ENCODE measurements at places on chromosomes 5 and 9.

DNA sequence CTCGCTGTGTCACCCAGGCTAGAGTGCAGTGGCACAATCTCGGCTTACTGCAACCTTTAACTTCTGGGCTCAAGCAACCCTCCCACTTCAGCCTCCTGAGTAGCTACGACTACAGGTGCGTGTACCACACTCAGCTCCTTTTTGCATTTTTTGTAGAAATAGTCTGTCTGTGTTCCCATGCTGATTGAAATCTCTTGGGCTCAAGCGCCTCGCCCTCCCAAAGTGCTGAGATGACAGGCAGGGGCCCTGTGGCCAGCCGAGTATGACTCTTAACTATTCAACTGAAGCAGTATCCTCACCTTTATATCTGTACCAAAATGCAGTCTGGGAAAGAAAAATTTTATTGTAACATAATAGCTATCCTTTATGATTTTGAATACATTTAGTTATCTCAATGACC lies 12.2 kb upstream of the NIM1K start:
- DNase-seq, result no peak

DNA sequence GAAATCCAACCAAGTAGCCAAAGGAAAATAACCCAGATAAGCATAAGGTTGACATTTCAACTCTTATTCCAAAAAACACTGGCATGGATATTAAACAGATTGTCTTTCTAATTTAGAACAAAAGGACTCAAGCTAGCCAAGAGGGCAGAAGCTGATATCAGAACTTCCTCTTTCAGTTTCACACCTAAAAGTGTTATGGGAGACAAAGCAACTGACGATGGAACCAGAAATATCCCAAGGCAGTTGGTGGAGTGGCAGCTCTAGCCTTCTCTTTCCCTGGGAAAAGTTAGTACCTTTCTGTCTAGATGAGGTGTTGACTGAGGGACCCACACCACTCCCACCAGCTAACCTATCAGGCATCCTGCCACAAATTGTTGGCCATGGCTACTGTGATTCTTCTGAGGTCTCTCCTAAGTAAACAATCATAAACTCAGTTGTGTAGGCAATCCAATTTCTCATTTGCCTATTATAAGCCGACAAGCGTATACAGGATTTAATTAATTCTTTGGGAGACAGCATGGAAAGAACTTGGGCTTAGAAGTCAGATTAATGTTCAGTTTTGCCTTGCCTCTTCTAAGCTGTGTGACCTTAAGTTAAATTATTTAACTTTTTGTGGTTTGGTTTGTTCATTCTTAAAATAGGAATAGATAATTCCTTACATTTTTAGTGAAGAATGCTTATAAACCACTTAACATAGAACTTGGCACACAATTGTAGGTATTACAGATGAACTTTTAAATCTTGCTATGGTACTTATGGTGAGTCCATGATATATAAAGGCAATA lies 110.9 kb upstream of the ADAMTSL1 start:
- DNase-seq, result no peak

GRCh38 chr5:34900652-34901051 lies 14.7 kb downstream of the RAD1 start:
- no peak for DNase-seq

DNA sequence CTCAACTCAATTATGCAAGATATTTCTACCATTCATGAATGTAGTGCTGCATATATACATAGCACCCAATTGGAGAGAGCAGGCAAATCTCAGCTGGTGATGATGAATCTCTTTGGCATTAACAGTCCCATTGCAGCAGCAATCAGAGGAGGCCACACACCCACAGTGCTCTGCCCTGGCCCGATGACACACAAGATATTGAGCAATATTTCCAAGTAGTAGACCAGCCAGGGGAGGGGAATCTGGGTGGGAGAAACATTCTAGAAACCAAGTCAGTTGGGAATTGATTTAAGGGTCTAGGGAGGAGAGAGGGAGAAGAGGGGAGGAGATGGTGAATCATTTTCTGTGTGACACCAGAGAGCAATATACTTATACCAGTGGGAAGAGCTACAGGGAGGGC lies 14.9 kb upstream of the C5orf63 start:
- no peak for DNase-seq

- DNase-seq, result peak; percentile 22
Measured at GRCh38 chr5:52693280-52693679, 94.4 kb upstream of the ITGA1 start.

DNA sequence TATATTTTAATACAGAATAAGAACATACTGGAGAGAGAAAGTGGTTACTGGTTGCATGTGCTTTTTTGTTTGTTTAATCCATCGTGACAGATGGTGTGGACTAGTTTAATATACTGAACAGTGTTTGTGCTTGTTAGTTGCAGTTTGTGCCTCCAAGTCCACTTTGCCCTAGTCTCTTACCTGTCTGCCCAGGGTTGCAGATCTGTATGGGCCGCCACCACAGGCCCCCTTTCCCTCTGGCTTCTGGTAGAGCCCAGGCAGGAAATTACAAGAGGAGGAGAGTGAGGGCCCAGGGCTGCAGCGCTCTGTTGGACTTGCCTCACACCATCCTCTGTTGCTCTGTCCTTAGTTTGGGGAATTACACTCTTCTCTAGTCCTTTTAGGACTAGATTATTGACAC lies 166.4 kb downstream of the KDM4C start:
- DNase-seq, result no peak

GRCh38 chr9:114399381-114399780 lies 11.6 kb upstream of the AKNA start:
- DNase-seq, result no peak

DNA sequence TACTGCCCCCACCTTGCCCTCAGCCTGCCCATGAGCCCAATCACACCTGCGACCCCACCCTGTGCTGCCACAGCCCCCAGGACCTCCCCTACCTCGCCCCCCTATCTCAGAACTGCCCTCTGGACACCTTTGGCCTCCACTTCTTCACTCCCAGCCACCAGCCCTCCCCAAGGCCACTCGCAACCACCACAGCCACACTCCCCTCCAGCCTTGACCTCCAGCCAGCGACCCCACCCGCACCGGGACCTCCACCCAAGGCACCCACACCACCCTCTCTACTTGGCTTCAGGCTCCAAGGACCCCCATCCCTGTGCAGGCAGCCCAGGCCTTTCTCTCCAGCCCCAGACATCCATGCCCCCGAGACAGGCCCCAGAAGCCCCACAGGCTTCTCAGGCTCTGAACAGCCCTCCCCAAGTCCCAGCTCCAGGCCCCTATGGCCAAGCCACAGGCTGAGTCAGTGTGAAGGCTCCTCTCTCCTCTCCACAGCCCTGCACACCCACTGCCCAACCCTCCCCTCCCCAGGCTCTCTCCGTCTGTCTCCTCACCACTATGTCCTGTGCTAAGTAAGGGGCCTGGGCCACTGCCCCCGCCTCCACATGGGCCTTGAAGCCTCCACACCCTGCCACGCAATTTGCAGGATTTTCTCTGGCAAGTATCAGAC lies 2.0 kb downstream of the AK1 start:
- DNase-seq, result no peak

DNA sequence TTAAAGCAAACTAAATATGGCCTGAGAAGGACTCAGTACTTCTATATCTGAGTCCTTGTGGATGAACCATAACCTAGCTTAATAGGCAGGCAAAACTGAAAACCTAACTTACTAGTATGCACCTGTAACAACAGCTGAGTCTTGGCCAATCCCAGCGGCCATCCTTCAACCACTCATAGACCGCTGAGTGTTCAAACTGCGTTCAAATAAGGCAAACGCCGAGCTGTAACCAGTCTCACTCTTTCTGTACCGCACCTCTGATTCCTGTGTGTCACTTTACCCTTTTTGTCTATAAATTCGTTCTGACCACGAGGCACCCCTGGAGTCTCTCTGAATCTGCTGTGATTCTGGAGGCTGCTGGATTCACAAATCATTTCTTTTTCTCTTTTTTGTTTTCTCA lies 170.5 kb downstream of the COL23A1 start:
- no peak for DNase-seq

GRCh38 chr9:77811832-77812231 lies 163.7 kb upstream of the GNA14 start:
- no peak for DNase-seq

GRCh38 chr9:5587024-5587423 lies 41.9 kb upstream of the RIC1 start:
- DNase-seq, result no peak

DNA sequence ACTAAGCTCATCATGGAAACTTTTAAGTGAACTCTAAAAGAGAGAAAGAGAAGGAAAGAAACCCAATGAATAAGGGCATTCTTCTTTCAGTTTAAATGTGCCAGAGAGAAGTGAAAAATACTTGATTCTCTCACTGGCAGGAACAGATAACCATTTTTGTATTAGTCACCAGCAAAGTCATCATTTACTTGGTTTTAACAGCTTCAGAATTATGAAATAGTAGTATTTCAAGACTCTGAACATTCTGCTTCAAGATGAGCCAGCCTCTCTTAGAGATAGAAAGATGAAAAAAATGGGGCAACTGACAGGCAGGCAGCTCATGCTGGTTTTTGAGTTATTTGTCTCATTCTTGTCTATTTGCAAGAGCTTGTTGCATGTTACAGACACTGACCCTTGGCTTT lies 103.5 kb downstream of the GCNT1 start:
- DNase-seq, result no peak

DNA sequence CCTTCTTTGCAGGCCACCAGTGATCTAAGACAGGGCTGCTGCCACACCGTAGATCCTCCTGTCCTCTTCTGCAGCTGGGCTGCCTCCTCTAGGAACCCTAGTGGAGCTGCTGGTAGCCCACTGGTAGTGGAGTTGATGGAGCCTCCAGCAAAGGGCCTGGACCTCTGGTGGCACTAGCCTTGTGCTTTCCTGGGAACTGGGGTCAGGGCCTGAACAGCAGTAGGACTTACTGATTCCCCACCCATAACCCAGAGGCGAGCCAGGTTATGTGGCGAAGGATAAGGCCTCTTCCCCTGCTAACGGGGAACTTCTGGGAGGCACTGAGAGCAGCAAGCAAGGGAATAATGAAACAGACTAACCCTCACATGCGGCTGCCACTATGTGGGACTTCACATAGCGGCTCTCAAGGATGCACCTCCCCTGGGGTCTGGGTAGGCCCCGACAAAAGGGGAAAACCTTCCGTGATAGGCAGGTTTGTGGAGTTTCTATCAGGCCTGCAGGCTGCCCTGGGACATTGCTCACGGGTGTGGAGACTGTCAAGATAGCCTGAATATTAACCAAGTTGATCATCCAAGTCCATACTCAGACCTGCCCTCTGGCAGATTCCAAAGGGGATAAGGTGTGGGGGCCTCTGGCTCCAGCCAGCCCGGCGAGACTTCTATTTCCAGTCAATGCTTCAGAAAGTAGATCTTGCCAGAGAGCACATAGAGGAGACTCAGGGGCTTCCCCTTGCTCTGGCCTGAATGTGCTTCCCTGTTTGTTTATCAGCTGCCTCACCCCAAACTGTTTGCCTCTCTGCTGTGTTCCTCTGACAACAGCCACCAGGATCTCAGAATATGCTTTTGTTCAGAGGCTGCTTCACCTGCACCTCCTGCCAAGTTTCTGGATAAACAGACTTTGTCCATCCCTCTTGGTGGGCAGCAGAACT lies 7.4 kb downstream of the SLC22A4 start:
- peak; percentile 23 for DNase-seq

GRCh38 chr5:156735477-156735876 lies 114.6 kb upstream of the PPP1R2B start:
- no peak for DNase-seq

- no peak for DNase-seq
Measured at GRCh38 chr5:79172269-79172668, 60.7 kb downstream of the BHMT start.

GRCh38 chr5:89901346-89901745 lies 508.2 kb downstream of the CETN3 start:
- DNase-seq, result no peak

GRCh38 chr5:14663734-14664269 lies 716 bp upstream of the OTULIN start:
- DNase-seq, result no peak

GRCh38 chr5:68378204-68378820 lies 162.8 kb downstream of the PIK3R1 start:
- DNase-seq, result no peak

- no peak for DNase-seq
Measured at GRCh38 chr5:122940890-122941289, 95.5 kb downstream of the SNX24 start.

DNA sequence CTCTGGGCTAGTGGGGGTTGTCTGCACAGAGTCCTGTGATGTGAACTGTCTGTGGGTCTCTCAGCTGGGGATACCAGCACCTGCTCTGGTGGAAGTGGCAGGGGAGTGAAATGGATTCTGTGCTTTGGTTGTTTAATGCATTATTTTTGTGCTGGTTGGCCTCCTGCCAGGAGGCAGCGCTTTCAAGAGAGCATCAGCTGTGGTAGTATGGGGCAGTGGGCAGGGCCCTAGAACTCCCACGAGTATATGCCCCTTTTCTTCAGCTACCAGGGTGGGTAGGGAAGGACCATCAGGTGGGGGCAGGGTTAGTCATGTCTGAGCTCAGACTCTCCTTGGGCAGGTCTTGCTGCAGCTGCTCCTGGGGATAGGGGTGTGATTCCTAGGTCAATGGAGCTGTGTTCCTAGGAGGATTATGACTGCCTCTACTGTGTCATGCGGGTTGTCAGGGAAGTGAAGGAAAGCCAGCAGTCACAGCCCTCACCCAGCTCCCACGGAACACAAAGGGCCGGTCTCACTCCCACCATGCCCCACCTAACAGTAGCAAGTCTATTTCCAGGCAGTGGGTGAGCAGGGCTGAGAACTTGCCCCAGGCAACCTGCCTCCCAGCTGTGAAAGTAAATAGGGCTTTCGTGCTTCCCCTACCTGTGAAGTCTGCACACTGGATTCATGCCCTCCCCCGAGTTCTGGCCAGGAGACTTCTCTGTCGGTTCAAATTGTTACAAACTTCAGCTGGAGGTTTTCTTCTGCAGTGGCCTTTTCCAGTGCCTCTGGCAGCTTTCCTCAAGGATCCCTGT lies 25.7 kb upstream of the FAM81B start:
- DNase-seq, result no peak

- no peak for DNase-seq
Measured at GRCh38 chr9:120436446-120436845, 143.5 kb downstream of the CDK5RAP2 start.

- DNase-seq, result no peak
Measured at GRCh38 chr9:3118081-3118480, 274.2 kb upstream of the PUM3 start.

DNA sequence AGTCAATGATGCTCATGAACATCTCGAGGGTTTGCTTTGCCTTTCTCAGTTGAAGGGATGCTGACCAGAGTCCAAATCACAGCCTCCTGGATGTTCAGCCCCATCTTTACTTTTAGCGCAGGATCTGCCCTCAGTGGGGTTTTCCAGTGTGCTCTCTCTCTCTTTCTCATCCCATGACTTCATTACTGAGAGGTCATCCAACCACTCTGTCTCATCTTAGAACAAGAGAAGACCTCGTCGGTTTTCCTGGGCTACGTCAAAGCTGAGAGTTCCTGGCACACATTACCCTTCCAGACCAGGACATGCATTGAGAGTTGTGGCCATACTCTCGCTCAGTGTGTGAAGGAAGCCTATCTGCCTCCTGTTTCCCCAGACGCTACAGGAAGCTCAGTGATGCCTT lies 47.3 kb downstream of the C9orf152 start:
- DNase-seq, result no peak
